ENCODE measurements at places on chromosomes 12 and 14.
A peak's percentile ranks its signal among the peaks of the same experiment; 100 is the strongest.

DNA sequence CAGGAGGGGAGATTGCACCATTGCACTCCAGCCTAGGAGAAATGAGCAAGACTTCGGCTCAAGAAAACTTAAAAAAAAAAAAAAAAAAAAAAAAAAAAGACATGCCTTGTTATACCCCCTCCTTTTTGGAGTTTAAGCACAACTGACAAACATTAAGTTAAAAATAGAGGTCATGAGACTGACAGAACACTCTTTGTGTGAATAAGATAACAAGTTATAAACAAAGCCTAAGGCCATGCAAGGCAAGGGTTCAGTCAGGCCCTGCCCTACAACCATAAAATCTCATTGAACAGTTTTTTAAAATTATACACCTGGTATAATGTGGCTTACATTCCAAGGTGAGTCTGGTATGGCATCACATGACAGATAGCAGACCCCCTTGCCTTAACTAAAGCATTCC is 39.3 kb downstream of the TSPAN19 start:
- DNase-seq = no peak

GRCh38 chr12:57549909-57550640 is at the start of gene KIF5A:
Gene KIF5A (plus strand): TSS chr12:57550044. CDS start chr12:57550272, 228 bp downstream.
- DNase-seq = peak; percentile 34

GRCh38 chr12:49503674-49504180 is 35.1 kb upstream of the KCNH3 start:
- no peak for DNase-seq

DNA sequence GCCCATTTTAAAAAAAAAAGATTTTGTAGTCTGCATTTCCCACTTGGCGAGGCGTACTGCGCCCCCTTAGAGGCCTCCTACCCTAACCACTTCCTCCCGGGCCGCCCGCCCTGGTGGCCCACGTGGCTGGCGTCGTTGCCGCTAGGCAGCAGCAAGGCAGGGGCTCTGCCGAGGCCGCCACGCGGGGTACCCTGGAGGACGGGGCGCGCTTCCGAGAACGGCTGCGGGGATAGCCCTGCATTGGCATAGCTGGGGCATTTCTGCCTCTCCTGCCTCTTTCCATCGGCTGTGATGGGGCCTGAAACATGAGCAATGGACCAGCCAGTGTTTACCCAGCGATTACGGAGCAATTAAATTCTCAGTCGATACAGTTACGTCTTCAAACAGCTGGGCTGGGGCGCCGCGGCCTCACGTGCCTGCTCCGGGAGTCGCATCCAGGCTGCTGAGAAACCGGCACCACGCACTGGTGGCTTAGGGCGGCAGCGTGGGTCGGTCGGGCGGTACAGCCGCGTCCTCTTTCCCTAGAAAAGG is 38.0 kb downstream of the IQSEC3 start:
- no peak for DNase-seq

GRCh38 chr12:109832541-109833306 is 474 bp downstream of the TRPV4 start:
- no peak for DNase-seq

- no peak for DNase-seq
Measured at GRCh38 chr12:57049890-57050289, at the start of gene MYO1A. Gene MYO1A (minus strand): TSS chr12:57050129. CDS start chr12:57048323, 1,806 bp downstream.

Data from effector CD4-positive, alpha-beta T cell (primary cell).